ENCODE measurements at places on chromosomes 7 and 10.

- DNase-seq: no peak
These were observed 10.6 kb upstream of the UPP1 start for GRCh38 chr7:48078470-48078869.

DNA sequence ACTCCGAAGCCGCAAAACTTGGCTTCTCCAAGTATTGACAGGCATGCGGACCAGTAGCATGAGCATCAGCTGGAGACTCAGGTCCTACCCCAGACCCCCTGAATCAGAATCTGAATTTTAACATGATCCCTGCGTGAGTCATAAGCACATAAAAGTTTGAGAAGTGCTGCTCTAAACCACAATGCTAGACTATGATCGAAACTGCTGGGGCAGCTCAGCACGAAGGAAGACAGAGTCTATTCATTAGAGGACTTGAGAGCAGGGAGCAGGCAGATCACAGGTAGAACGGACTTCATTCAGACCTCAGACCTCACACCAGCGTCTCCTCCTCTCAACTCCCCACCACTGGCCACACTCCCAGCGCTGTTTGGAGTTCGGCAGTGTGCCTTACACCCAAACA, 16.9 kb downstream of the CAMK2G start:
- DNase-seq: no peak

DNA sequence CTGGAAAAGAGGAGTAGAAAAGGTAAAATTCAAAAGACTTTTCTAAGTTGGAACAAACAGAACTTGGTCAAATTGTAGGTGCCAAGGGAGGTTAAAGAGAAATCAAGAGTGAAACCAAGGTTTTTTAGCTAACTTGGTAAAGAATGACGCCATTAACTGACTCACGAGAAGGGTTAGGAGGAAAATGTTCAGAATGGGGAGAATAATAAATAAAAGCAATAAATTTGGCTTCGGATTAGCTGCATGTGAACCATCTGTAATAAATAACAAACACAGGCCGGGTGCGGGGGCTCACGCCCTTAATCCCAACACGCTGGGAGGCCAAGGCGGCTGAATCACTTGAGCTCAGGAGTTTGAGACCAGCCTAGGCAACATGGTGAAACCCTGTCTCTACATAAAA, 71.9 kb upstream of the SRRM3 start:
- DNase-seq: no peak

- DNase-seq: no peak
These were observed 34.7 kb downstream of the IMMP2L start for GRCh38 chr7:111527545-111527944.

DNA sequence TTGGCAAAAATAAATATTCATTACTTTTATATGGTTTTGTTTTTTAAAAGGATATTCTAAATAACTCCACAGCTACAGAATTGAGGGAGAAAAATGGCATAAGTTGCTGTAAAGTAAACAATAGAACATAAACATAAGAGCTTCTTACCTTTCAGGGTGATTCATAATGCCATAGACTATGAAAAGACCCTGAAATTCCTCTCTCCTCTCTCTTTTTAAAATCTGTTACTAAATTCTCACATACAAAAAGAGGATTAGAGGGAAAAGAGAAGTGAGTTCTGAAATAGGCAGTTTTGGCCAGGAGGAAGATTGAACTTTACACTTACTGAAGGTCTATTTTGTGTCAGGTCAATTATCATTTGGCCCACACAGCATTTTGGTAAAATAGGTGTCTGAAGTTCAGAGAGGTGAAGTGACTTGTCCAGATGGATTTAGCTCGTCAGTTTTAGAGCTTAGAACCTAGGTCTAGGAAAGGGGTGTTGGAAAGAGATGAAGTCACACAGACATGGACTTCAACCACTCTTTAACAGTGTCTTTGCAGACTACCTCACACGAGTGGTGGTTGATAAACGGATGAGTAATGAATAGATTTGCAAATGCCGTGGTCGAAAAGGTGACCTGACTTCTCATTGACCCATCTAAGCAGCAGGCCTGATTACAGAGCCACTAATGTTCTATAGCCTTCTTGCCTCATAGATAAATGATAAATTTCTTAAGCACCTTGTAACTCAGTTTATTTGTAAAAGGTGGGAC, 190.6 kb upstream of the CCDC6 start:
- DNase-seq: no peak

DNA sequence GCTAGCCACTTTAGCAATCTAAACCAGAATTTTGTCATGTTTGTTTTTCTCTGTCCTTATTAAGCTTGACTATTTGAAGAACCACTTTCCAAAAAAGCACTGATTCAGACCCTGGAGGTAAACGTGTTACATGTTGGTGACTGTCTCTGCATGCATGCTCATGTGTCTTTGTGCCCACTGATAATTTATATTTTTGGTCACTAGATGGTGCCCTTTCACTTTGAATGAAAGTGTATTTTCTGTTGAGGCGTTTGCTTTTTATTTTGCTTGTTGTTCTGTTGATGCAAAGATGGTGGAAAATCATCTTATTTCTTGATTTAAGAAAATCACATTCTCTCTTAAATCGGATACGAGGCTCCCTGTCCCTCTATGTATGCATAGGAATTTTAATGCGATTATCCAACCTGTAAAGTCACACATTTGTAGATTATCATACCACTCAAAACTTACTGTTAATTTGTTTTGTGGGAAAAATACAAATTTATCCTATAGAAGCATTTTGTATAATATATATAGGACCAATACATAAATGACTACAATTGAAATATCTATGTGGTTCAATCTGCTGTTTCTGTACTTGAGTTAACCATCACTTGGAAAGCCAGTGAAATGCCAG, 269.3 kb downstream of the BICC1 start:
- DNase-seq: no peak
